GM13976 (cell line): ENCODE measurements at places on chromosomes 16 and 17.

DNA sequence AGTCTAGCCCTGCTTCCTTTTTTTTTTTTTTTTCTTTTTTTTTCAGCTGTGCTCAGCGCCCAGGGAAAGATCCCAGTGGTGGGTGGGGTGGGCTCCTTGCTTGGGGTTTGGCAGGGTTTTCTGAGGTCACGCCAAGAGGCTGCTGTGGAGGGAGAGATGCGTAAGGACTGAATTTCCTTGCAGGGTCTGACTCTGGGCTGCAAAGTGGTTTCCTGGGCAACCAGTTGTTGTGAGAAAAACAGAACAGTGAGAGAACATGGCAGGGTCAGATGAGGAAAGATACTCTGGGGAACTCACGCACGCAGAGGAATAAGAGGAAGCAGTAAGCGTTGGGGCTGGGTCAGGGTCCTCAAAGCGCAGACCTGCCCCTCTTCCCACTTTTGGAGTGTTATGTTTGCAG is 119.5 kb downstream of the IRF8 start:
- no peak for DNase-seq

DNA sequence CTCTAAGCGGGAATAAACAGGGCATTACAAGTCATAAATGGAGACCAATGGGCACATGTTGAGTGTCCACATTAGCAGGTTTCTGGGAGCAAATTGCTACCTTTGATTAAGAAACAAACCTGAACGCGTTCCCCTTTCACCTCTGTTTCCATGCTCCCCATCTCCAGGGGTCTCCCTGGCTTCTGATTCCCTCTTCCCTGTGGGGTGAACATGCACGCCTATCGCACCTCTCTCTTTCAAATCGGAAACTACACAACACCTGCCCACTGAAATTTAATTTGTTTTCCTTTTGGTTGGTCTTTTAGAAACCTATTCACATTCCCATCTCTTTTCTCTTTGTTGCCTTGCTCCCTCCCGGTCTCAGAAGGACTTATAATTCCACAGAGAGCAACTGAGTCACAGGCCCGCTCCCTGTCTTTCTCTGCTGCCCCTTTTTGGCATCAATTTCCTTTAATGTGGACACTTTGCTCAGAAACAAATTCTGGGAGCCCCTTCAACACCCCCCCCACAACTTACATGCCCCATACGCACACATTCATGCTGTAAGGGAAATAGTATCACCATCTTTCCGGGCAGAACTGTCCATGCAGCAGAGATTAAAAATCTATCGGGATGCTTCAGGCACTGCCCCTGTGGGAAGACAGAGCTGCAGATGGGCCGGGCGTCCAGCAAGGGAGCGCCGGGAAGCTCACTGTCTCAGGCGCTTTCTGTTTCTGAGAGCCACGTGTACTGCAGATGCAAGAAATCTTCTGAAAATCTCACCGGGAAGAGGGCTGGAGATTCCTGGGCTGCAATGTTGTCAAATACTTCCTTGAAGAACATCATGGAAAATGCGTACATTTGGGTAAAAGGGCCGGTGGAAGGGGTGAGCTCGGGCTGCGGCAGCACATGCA is 7.2 kb upstream of the FOXF1 start:
- DNase-seq: no peak

- no peak for DNase-seq
These were observed 78.9 kb downstream of the TMC6 start for GRCh38 chr17:78049609-78050008.

GRCh38 chr16:48091117-48091516 is 64.7 kb downstream of the ABCC12 start:
- DNase-seq: no peak

DNA sequence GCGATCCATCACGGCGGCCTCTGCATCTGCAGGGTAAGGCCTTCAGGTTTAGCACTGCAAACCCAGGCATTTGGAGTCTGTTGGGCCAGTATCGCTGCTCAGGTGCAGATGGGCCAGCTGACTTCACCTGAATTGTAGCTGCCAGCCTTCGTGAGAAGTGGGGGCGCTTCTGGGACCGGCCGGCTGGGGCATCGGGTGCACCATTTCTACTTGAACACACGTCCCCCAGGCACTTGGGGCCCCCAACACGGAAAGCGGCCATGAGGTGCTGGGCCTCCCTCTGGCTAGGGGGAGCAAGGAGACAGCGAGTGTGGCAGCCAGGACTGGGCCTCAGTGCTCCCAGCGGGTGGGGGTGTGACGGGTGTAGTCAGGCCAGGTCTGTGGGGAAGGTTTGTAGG is 767.6 kb downstream of the KCNJ18 start:
- DNase-seq: no peak

- no peak for DNase-seq
These were observed 19.7 kb upstream of the PIK3R5 start for GRCh38 chr17:8985054-8985701.

DNA sequence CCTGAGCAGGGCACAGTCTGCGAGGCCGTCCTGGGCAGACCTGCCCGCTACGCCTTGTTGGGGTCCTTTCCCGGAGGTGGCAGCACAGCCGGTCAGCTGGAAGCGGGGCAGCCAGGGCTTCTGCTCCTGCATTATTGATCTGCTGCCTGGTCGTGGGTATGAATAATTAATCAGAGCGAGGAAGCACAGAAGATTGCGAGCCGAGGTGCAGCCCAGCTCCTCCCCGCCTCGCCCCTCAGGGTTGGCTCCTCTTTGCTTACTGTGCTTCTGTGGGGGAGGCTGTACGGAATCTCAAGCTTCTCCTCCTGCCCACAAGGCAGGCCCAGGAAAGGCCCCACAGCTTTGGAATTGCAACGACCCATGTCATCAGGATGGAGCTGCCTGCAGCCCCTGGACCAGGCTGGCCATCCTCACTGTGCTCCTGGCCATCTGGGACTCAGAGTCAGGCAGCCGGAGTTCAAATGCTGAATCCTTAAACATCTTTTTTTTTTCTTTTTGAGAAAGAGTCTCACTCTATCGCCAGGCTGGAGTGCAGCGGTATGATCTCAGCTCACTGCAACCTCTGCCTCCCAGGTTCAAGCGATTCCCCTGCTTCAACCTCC is 25.6 kb downstream of the TRARG1 start:
- no peak for DNase-seq

- DNase-seq: no peak
These were observed 662.2 kb downstream of the TOX3 start for GRCh38 chr16:51884773-51885172.

- DNase-seq: no peak
These were observed 3.9 kb downstream of the MEAK7 start for GRCh38 chr16:84500531-84500930.

GRCh38 chr17:15981208-15981607 is 18.3 kb downstream of the ZSWIM7 start:
- DNase-seq: peak; percentile 53

DNA sequence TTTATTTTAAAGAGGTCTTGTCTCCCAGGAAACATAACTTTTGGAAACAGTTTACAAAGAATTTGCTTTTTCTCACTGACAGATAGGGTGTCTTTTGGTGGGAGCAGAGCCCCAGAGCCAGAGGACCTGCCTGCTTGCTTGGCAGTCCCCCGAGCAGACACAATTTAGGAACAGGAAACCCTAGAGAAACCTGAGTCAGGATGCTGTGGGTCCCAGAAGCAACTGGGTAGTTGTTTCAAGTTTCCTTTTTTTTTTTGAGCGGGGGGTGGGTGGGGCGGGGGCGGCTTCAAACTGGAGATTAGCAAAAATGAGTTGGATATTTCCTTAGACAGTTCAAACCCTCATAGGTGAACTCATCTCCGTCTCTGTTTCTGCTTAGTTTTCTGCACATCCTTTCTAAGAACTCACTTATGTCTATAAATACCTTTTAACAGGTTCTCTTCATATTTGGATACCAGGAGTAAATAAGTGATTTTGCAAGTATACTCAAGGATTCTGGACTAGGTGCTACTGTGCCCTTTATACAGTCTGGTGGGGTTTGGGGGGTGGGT is 135.1 kb downstream of the PRKCA start:
- no peak for DNase-seq

DNA sequence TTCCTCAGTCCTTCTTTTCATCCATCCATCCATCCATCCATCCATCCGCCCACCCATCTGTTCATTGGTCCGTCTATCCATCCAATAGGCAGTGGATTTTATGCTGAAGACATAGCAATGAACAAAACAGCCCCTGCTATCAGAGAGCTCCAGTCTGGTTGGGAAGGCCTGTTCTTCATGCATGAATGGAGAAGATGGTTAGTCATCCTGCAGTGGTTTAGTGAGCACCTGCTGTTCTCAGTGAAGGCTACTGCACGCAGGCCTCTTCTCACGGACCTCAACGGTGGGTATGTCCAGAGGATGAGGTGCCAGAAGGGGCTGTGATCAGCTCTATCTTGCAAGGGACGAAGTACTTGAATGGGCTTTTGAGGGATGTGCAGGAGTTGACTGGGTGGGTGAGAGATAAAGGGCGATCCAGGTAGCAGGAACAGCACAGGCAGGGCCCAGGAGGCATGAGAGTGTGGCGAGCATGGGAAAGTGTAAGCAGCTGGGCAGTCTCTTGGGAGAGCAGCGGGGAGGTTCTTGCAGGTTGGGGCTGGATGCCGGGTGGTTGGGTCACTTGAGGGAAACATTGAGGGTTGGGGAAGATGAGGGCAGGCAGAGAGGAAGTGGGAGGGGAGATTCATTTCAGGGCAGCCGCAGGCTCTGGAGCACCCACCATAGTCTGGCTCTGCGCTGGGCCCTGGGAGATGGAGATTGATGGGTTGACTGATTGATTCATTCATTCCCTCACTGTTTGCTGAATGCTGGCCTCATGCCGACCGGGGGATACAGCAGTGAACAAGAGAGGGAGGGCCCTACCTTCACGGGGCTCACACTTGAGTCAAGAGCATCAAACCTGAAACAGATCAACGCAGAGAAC is 115.0 kb upstream of the CIBAR2 start:
- DNase-seq: peak; percentile 89

- DNase-seq: no peak
These were observed 13.4 kb downstream of the HSPB9 start for GRCh38 chr17:42135664-42136653.

- no peak for DNase-seq
These were observed 7.6 kb downstream of the PITPNA start for GRCh38 chr17:1554751-1555540.

DNA sequence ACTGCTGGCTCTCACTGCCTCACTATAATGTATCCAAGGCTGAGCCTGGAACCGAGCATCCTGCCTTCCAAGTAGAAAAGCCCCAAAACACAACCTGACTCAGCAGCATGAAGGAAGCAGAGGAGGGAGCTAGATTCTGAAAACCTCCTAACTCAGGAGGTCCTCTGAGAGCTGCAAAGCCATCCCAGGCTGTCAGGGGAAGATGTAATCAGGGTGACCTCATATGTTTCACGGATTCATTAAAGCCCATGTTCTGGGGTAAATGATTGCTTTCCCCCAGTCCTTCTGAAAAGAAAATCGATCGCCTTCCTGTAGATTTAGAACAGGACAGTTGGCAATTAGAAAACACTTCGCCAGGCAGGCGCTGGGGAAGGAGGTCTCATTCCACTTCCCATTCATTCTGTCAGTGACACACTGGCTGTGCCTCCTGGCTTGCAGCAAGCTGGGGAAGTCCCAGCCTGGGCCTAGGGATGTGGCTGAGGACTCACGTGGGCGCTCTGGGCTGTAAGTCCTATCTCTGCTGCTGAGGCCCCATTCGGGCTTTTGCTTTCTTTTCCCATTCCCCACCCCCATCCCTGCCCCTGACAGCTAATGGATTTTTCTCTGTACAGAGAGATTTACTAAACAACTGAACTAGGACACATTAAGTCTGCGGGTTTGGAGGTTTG is 75.7 kb upstream of the TMEM132E start:
- DNase-seq: no peak

GRCh38 chr16:11006656-11007055 is 62.3 kb downstream of the CLEC16A start:
- no peak for DNase-seq

DNA sequence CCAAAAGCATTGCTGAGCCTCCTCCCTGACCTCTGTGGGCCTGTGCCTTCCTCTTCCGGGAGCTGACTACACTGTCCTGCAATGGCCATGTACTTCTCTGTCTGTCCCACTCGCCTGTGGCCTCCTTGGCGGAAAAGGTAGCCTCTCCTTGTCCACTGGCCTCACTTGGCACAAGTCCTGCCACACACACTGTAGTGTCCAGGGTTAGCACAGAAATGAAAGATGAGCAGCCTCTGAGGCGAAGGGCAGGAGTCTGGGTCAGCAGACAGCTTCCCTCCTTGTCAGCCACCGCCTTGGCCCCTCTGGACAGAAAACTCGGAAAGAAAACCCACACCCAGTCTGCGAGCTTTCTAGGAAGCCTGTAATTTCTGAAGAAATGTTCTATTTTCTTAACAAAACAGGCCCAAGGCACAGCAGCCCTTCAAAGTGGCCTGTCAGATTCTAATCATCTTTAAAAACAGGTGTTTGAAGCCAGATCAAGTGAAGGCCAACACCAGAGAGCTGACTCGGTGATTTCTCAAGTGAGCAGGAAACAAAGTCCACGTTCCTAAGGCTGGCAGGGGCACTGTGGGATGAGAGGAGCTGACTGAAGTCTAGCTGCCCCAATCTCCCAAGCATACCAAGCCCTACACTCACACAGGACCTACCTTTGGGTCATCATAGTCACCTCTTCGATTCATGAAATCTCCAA is 67.2 kb downstream of the GTF3C1 start:
- DNase-seq: no peak

- no peak for DNase-seq
These were observed 21.5 kb downstream of the IFT140 start for GRCh38 chr16:1590366-1590765.

GRCh38 chr17:61450641-61451537 is 1.3 kb upstream of the TBX4 start:
- DNase-seq: no peak

GRCh38 chr16:15834502-15834901 is 22.3 kb downstream of the MYH11 start:
- no peak for DNase-seq
